Activated naive CD4-positive, alpha-beta T cell treated with Interleukin-2 at 50 U/mL for 16 hours (primary cell): ENCODE measurements at places on chromosomes 1 and 21.

- DNase-seq = no peak
Observed at GRCh38 chr1:67612788-67613241, 72.2 kb upstream of the GADD45A start.

DNA sequence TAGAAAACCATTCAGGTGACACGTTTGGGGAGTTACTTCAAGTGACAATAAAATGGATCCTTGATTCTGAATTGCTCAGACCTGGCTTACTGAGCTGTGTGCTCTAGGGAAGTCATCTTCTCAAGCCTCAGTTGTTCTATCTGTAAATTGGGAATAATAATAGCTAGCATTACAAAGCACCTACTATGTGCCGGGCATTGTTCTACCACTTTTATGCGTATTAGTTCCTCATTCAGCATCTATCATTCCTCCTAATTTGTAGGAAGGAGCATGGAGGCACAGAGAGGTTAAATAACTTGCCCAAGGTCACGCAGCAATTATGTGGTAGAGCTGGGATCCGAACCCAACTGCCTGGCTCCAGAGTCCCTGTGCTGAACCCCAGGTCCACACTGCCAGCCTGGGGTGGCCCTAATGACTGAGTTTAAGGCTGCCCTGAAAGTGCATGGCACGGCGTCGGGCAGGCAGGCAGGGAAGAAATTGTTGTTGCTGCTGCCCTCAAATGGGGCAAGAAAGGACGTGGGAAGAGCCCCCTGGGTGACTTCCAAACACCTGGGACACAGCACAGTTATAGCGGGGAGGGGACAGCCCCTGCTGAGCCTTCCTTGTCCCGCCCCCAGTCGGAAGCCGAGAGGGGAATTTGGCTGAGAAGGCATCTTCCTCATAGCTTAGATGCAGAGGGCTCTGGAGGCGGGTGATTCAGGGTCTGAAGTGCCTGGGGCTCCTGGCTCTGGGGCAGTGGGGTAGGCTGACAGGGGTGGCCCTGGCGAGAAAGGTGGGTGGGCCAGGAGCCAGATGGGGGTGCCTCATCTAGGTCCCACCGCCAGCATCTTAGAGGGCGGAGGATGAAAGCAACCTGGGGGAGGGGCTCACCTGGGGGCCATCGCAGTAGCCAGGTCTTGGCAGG, 86.5 kb upstream of the IFFO2 start:
- peak; percentile 12 for DNase-seq

DNA sequence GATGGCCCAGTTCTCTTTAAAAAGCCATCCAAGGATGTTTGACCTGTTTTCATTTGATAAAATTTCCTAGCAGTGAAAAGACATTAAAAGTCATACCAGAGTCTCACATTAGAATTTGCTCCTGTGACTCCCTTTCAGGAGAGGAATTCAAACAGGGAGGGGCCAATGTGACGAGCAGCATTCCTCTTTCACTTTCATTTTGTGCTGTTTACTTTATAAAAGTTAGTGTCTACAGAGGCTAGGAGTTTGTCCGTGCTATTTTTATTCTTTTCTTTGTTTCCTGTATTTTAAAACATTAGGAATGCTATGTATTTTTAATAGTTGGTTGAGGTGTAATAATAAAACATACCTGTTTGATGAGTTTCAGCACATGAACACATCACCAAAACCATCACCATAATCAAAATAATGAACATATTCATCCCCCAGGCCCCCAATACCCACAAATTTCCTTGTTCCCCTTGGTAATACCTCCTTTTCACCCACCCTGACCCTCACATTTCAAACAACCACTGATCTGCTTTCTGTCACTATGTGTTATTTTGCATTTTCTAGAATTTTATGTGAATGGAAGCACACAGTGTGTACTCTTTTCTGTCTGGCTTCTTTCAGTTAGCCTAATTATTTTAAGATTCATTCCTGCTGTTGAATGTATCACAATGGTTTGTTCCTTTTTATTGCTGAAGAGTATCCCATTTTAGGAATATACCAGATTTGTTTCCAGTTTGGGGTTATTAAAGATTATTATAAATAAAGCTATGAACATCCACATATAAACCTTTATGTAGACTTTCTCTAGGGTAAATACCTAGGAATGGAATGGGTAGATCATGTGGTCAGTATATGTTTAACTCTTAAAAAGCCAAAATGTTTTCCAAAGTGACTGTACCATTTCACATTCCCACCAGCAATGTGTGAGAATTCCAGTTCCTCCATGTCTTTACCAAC, 129.5 kb downstream of the TENT5C start:
- DNase-seq = peak; percentile 28

- DNase-seq = peak; percentile 83
Observed at GRCh38 chr1:8317647-8318381, at the start of gene SLC45A1. Gene SLC45A1 (plus strand): TSS chr1:8318114. CDS start chr1:8324330, 6,216 bp downstream.

DNA sequence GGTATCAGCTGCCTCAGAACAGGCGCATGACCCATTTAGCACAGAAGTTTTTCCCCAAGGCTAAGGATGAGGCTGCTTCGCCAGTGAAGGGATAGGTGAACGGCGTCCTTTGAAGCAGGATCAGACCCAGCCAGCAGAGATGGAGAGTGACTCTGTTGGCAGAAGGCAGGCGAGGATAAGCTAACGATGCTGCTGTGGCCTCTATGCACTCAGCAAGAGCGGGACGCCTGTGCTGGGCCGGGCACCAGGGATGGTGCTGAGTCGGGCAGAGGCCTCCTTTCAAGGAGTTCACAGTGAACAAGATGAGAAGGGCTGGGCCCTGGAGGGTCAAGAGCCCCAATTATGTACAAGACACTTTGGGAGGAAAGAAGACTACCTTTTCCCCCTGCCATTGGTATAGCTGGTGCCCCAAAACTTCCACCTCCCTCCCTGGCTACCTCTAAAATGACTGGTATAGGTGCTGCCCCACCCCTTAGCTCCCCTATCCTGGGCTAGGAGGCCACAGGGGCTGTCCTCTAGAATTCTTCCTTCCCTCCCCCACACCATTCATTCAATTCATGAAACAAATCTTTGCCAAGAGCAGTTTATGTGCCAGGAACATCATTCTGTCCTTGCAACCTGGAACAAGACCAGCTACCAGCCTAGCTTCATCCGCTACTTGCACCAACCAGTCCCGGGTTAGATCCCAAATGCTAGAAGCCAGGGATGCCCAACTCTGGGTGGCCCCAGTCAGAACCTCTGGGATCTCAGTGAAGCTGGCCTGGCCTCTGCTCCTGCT, 7.5 kb downstream of the XKR8 start:
- DNase-seq = no peak

DNA sequence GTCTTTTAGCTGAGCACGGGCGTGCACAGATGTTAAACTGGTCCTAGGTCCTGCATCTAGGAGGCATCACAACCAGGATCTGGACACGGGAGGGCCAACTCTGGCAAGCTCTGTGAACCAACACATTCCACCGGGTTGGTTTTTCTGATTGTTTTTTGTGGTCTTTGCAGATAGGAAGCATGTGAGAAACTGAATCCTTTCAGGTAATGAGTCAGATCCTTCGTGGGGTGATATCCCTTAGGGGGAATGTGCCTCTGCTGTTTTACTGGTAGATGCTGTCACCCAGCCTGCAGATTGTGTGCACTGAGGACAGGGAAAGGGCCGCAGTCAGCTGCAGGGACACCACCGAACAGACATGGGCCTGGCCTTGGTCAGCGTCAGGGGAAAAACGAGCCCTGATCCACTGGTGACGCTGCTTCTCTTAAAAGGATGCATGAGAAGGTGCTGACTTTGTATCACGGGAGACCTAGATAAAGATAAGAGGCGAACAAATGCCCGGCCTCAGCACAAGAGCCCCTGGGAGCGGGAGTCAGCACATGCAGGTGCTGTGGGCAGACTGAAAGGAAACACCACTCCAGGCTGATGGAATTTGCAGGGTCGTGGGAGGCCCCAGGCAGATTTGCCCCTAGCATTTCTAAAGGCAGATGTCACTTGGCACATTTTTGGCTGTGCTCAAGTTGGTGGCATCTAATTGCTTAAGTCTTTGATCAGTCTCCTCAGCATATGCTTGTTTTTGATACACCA, 51.1 kb downstream of the DOP1B start:
- DNase-seq = no peak

GRCh38 chr1:235317168-235317567, 10.8 kb downstream of the ARID4B start:
- DNase-seq = no peak

DNA sequence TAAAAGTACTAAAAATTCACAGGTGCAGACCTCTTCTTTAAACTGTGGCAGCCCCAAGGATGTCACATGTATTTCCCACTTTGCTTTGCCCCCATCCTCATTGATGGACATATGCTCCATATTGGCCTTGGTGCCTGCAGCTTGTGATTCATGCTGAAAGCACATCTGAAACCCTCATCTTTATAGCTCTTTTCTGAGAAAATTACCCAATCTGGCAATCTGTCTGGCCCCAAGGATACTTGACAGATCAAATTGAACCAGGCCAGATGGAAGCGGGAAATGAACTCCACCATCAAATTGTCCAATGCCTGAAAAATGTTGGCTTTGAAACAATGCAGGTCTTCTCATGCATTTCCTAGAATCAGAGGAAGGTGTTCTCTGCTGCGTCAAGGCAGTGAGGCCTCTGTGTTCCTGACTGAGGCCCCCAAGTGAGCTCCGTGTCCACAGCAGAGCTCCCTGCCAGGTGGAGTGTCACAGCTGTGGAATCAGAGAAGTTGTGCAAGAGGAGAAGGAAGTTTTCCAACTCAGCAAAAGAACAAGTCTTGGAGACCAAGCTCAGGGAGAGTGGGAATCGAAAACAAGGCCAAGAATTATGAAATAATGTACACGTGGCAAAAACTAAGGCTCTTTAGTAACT, 323.7 kb downstream of the PLPP3 start:
- no peak for DNase-seq

- no peak for DNase-seq
Observed at GRCh38 chr1:164590592-164590991, 31.6 kb downstream of the PBX1 start.

DNA sequence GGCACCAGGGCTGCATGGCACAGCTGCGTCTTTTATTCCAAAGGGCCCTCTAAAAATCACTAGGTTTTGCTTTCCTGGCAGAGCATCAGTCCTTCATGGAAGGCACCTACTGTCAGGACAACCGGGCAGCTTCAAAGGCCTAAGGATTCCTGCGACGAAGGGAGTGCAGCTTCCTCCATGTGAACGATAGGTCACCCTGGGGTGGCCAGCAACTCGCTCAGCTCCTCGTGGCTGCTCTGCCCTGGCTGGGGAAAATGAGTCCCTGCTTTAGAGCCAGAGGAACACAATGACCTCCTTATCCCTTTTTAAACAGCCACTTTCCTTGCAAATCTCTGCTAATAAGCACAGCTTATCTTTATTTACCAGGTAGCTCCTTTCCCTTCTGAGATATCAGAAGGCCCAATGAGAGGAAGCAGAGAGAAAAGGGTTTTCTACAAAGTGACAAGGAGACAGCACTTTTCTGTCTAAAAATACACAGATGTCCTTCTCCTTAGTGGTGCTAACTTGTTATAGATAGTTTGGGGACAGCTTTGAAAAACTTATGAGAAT, 71.6 kb upstream of the SMYD2 start:
- DNase-seq = no peak

DNA sequence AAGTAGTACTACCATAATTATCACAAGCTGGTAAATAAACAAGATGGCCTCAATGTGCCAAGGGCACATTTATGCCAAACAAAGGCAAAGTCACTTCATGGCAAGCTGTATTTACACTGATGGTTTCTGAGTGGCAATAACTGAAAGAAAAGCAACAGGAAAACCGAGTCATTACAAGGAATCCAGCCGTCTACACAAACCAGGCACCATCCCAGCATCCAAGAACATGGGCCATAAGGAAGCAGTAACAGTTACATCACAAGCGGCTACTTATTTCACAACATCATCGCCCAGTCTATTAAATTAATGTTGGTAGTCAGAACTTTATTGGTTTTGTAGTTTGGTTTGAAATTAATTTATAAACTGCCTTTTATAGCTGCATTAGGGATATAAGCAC, 214.2 kb downstream of the RERE start:
- no peak for DNase-seq

DNA sequence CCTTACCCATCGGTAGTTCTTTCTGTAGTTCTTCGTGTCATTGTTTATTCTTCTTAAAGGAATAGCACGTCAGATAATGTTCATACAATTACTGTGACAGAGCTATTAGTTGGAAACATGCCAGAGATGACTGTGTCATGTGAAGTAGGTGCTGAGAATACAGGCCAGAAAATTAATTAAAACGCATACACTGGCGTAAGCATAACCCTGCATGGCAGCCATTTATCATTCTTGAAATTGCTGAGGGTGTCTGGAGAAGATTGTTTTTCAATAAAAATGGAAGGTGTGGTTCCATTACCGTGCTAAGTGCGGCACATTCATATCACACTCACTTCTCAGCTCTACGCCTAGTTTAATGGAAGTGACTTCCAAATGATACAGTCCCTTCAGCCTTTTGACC, 7.8 kb downstream of the ETS2 start:
- DNase-seq = no peak

DNA sequence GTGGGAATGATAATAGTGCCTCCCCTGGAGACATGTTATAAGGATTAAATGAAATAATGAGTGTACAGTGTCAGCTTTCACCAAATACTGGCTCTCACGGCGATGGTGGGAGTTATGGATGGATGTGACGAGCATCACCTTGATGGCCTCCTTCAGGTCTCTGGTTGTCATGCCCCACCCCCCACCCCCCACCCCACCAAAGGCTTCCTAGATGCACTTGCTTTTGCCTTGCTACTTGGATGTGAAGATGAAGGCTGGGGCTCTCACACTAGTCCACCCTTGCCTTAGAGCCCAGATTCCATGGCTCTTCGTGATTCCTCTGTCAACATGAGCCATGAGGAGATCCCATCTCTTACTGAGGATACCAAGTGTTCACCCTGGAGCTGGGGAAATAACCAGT, 412.3 kb downstream of the NPHP4 start:
- DNase-seq = no peak

DNA sequence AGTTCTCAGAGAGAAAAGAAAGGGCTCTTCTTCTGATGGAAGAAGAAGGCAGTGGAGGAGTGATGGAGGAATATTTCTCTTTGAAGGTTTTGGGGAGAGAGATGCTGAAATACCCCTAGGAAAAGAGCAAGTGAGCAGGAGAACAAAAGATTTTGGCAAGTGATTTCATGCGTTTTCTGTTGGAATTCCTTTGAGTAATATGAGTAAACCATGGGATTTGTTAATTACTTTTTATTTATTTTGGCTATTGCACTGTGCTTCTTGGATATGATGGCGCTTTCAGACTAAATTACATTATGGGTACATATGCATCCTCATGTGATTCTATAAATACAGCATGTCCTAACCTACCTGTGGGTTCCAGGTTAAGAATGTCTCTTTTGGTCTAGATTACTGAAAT, 210.1 kb upstream of the PTGFR start:
- no peak for DNase-seq

DNA sequence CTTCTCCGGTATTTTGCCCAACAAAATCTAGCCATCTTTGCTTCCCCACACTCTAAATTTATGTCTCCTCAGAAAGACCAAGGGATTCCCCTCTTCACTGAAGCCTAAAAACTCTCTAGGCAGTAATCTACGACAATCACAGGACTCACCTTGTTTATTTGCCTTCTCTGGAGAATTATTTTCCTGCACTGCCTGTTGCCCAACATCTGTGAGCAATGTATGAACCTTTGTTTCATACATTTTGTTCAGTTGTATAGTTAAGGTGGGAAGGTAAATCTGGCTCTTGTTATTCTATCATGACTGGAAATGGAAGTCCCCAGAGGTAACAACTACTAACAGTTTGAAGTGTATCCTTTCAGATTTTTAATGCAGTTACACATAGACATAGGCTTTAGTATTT, 2.2 kb downstream of the COPA start:
- DNase-seq = no peak

GRCh38 chr1:3130268-3130667, 61.3 kb downstream of the PRDM16 start:
- DNase-seq = no peak

- DNase-seq = no peak
Observed at GRCh38 chr21:16509476-16509875, 779.7 kb downstream of the USP25 start.
